ENCODE measurements at places on chromosomes 1 and 21.

DNA sequence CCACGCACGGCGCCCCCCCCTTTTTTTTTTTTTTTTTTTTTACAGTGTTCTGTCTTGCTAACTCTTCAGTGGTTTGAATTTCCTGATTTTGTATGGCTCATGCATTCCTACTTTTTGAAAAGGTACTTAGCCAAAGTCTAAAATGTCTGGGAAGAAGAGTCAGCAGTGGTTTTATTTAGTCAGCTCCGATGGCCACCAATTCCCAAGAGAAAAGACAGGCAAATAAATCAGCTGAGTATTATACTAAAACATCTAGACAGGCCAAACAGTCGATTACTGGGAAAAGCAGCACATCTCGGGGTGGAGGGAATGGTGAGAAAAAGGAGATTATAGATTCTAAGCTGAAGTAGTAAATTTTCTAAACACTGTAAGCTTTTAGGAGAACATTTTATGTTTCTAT, 192.5 kb upstream of the ZRANB2 start:
- DNase-seq: no peak

DNA sequence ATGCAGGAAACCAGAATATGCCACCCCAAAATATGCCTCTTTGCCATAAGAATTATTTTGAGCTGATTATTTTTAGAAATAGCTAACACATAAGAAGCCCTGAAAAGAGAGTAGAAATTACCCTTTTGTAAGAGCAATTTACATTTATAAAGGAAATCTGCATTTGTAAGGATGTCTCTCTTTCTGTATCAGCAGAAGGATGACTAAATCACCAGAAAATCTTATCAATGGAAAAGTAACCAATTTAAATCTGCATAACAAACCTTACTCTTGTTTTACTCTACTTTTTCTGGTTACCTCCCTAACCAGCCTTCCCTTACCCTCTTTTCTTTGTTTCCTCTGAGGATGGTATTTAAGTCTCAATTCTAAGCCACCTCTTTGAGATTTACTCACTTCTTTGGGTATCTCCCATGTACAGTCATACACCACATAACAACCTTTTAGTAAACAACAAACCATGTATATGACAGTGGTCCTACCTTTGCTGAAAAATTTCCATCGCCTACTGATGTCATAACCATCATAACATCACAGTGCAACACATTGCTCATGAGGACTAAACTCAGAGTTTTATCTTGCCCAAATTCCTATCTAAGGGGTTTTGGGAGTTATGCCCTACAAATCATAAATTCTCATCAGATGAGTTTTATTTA, 126.6 kb upstream of the PLPPR4 start:
- no peak for DNase-seq

DNA sequence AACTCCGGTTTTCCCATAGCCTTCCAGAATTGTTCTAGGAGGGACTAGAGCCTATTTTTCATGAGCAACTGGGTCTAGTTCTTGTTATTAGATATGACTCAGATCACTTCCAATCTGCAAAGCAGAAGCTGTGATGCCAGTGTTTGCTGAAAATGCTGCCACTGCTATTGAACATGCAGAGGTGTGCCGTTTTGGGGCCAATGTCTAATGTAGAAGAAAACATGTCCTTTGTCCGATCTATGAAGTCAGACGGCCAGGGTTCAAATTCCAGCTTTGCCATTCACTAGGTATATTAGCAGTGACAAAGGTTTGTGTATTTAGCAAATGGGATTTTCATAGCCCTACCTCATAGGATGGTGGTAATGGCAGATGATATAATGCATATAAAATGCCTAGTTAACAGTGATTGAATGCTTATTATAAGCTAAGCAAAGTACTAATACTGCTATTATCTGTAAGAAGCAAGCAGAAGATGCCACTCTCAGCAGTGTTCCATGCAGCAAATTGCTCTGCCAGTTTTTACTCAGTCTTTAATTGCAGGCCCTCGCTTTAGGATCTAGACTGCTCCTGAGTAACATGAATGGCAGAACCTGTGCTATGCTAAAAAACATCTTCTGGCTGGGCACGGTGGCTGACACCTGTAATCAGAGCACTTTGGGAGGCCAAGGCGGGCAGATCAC, 40.1 kb upstream of the CXADR start:
- DNase-seq: no peak

DNA sequence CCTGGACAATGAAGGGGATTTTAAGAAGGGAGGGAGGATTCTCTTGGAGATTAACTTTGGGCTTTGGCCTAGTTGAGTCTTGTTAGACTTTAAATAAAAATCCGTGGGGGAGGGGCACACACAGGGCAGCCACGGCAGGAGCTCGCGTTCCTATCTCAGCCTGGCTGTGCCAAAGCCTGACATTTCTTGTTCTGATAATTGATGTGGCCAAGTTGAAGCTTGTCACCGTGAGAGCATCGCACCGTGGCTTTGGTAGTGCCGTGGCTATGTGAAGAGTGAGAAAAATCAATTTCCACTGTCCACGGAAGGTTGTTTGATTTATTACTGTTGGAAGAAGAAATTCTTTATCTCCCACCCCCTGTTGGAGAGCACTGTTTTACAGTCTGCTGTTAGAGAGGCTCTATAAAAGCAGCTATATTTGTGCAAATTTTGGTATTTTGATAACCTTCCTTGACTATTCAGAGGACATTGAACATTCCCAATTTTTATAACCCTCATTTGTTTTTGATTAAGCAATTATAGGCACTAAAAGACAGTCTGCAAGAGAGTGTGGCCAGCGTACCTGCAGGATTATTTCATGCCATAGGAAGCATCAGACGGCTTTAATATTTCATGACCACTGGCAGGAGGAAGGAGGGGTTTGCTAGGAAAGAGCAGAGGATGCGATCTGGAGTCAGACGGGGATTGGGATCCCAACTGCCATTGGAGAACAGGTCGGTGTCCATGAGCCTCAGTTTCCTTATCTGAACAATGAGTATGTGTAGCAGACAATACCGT, 160.7 kb downstream of the KAZN start:
- no peak for DNase-seq

DNA sequence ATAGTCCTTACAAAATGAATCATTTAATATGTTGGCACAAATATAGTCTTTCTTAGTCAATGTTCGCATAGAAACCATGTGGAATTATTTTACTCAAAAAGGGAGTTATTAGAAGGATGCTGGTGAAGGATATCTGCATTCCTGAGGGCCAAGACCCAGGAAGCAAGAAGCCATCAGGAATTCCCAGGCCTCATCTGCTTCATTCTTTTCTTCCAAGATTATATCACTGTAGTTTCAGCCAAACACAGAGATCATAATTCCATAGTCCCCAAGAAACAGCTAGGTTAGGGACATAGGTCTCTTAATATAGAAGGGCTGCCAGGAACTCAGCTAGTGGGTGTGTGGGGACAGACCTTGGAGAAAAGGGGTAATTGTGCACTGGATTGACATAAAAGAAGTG, 28.6 kb upstream of the DISC1 start:
- no peak for DNase-seq

GRCh38 chr1:15848143-15848928, 829 bp downstream of the SPEN start:
- peak; percentile 56 for DNase-seq

DNA sequence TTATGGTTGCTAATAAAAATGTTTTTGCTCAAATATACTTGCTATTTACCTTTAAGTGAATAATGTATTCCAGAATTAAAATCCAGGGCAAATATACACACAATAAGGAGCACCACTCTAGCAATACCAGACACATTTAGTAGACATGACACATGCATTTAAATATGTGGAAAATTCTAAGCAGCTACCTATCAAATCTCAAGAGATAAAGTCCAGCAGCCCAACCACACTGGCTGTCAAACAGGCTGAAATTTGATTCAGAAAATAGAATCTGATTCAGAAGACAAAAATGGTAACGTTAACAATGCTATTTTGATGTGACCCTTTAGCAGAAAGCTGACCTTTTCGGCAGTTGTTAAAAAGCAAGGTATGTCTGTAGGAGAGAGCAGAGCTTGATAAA, 42.3 kb downstream of the PLEKHO1 start:
- DNase-seq: no peak

GRCh38 chr1:24107462-24108138, 4.3 kb downstream of the MYOM3 start:
- DNase-seq: no peak

DNA sequence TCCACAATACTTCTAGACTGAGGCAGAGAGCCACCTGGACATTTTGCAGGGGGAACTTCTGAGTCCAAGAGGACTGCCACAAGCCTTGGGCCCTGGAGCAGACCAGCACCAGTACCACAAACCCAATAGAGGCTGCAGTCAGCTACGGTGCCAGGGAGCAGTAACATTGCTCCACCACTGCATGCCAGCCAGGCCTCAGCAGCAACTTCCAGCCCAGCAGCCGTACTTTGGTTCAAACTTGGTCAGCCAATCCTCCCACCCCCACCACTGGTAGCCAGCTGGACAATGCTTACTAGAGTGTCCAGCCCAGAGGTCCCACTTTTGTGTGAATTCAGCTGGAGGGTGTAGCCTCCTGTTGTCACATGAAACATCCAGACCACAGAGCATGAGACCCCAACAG, 107.4 kb downstream of the SLC5A9 start:
- no peak for DNase-seq

DNA sequence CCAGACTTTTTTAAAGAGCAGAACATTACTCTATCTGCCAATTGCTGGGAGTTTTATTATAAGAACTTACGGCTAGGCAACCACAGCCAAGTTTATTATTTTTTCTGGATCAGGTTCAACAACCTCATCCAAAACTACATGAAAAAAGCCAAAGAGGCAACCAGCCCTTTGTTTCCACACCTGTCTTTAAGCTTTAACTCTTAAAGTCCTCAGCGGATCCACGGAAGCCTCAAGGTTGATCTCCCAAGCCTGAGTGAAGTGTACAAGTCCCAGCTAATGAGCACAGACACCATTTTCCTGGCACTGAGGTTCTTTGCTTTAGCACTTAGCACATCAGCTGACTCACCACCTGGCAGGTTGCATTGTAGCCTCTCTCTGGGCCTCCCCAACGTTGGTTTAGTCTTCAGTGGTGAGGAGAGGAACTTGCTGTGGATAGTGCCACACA, 143.1 kb downstream of the TGFBR3 start:
- no peak for DNase-seq

DNA sequence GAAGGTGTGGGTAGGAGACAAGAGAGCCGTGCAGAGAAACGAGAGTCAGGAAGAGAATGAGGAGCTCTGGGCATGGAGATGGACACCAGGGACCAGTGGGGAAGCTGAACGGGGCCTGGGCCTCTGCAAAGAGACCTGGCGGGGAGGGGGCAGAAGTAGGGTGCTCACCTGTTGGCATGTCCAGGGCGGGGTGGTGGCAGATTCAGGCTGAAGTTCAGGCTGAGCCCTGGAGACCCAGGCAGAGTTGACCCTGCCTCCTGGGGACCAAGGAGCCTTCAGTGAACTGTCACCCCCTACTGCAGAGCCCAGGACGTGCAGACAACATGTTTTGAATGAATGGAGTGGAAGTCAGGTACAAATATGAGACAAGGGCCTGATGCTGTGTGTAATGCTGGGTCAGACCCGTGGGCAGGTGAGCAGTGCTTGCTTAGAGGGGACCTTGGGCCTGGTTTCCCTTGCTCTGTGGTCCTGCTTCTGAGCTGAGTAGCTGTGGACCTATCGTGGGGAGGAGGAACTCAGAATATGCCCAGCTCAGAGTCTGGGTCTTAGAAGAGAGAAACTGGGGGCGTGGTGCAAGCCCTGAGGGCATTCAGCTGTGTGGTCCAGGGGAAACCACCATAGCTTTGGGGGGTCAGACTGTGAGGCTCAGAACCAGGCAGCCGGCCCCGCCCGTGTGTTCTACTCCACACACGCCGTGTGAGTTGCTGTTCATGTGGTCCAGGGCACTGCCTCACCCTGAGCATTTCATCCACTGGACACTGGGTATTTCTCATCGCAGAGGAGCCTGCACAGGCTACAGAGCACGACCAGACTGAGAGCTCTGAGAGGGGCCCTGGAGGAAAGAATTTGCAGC, 21.3 kb upstream of the UMODL1 start:
- no peak for DNase-seq

DNA sequence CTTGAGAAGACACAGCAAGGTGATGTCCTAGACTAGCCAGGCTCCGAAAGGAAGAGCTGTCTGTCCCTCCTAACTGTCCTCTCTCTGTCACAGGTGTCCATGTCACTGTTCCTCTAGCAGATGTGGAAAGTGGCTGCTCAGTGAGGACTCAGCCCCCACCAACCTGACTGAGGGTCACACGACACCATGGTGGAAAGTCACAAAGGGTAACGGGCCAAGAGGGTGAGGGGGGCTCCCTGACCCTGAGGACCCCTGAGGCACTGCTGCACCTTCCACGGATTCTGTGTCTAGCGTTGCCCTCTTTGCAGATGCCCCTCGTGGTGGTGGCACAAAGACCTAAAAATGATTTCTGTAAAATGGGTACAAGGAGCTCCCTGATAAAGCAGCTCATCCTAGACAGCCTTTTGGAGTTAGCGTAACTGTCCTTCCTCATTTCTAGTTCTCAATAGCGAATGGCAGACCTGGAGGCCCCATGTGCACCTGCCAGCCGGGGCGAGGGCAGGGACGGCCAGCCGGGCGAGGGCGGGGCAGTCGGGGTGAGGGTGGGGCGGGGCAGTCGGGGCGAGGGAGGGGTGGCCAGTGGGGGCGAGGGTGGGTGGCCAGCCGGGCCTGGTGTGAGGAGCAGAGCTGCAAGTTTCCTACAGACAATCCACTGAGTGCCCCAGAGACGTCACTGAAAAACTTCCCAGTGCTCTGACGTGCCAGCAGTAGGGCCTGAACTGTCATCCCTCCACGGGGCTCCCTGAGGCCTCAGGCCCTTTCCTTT, 23.4 kb downstream of the POFUT2 start:
- DNase-seq: no peak

DNA sequence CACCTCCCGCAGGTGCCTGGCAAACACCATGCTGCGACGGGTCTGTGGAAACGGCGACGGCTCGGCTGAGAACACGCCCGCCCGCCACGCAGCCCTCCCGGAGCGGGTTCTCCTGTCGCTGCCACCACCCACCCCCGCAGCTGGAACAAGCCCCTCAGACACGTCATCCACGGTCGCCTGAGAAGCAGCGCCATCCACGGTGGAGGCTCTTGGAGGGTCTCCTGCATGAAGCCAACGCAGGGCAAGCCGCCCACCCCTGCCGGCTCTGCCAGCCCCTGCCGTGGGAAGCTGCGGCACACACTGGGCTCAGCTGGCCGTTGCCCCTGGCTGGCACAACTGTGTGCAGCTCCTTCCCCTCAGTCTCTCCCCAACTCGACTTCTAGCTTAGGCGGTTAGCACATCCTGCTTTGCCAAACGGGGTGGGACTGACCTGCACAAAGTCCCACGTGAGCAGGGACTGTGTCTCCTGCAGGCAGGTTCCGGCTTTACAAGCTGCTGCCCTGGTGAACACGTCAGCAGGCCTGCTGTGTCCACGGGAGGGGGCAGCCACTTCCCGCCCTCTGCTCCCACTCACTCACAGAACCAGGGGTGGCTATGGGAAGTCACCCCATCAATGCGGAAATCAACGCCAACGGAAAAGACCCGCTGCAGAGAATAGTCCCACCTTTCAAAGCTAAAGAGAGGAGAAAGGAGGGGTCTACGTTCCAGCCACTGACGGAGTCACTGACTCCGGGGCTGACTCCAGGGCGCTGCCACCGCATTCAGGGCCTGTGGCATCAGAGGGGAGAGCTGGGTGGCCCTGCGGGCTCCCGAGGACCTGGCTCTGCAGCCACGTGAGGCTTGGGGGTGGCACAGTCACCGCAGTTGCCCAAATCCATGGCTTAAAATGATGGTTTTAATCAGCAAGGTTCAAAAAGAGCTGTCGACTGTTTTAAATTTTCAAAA, 10.3 kb downstream of the POFUT2 start:
- DNase-seq: no peak

- no peak for DNase-seq
These were observed 48.4 kb downstream of the TRIM11 start for GRCh38 chr1:228358039-228358763.

- DNase-seq: no peak
These were observed 6.4 kb upstream of the TIPRL start for GRCh38 chr1:168172250-168172915.

- no peak for DNase-seq
These were observed 7.3 kb upstream of the ADAM15 start for GRCh38 chr1:155043793-155044192.
